Neural progenitor cell (in vitro differentiated cells): ENCODE measurements at places on chromosomes 11 and 22. TPM values are rescaled to one million over a fixed set of nuclear protein-coding genes. Genes with fewer than 3 reads are reported as not detected.

The FKBP2 gene
- total RNA-seq, result 5.3 and 25.1 TPM in 2 replicates

The ROM1 gene
- total RNA-seq, result 2.2 TPM in 1 of 2 replicates, not detected in the other

The GLYAT gene
- total RNA-seq, result not detected in 2 replicates

The GP1BB gene
- total RNA-seq, result 1.2 TPM in 1 of 2 replicates, not detected in the other

The OR5P2 gene
- not detected in 2 replicates for total RNA-seq

The NEU3 gene
- 12.4 and 17.9 TPM in 2 replicates for total RNA-seq

The ELF5 gene
- not detected in 2 replicates for total RNA-seq

The DCDC1 gene
- 3.4 and 5.0 TPM in 2 replicates for total RNA-seq

The DDIAS gene
- 19.9 and 47.7 TPM in 2 replicates for total RNA-seq
